ENCODE measurements at places on chromosomes 13 and 19.

DNA sequence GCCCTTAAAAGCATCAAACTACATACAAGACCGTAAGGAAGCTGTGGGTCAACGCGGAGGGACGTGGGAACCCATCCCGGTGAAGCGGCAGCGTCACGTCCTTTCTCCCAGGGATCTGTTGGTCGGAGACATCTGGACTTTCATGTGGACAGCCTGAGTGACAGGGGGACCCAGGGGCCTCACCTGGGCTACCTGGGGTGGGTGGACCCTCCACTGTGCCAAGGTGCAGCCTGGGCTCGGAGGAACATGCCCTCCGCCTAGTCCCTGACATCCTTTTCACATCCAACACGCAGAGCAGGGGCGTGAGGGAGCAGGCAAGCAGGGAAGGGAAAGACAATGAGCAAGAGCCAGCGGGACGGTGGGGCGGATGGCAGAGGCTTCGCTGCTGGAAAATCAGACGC, 13.8 kb upstream of the GARIN5A start:
- no peak for DNase-seq

GRCh38 chr13:49279112-49279511, 31.4 kb downstream of the CDADC1 start:
- no peak for DNase-seq

GRCh38 chr13:21435687-21436151, 23.4 kb downstream of the ZDHHC20 start:
- peak; percentile 29 for DNase-seq

GRCh38 chr19:31330761-31331160, 18.5 kb downstream of the TSHZ3 start:
- no peak for DNase-seq

DNA sequence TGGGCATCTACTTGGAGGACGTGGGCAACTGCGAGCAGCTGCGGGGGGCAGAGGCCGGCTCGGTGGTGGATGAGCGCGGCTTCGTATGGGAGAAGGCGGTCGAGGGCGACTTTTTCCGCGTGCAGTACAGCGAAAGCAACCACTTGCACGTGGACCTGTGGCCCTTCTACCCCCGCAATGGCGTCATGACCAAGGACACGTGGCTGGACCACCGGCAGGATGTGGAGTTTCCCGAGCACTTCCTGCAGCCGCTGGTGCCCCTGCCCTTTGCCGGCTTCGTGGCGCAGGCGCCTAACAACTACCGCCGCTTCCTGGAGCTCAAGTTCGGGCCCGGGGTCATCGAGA, 10.3 kb upstream of the STRN4 start:
- DNase-seq: no peak

- no peak for DNase-seq
These were observed 421.6 kb upstream of the KLF12 start for GRCh38 chr13:74555651-74556420.

DNA sequence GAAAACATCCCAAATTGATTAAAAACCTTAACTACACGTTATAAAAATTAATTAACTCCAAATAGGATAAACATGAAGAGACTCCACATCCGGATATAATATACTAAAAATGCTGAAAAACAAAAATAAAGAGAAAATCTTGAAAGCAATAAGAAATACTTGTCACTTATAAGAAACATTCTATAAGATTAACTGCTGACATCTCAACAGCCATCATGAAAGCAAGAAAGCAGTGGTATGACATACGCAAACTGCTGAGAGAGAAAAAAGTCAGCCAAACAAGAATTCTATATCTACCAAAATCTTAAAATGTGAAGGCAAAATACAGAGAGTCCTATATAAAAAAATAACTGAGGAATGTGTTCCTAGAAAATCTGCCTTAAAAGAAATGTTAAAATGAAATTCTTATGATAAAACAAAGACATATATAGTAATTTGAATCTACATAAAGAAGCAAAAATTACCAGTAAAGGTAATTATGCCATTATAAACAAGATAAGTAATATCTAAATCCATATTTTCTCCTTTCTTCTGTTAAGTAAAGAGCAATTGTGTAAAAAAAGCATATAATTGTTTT, 1851.1 kb downstream of the PCDH9 start:
- DNase-seq: no peak

GRCh38 chr13:105848494-105848893, 687.0 kb downstream of the EFNB2 start:
- no peak for DNase-seq

DNA sequence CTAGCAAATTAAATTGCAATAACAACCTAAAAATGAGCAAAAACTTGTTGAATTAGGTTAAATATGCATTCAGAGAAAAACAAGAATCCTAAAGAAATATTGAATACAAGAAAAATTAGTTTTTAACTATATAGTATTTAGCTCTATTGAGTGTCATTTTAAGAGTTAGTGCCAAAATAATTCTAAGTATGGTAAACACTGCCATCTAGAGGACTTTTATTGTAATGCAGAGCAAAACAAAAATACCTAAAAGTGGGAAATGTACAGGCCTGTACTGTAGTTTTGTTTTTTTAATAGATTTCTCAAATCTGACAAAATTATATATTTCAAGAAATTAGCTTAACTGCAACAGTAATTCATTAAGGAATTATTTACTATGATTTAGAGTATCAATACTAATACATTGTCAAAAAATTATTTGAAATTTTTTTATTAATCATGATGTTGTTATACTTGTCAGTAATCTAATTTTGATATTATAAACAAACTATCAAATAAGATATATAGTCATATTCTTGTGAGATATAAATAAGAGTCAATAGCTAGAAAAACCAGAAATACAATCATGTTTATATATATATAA, 8.2 kb upstream of the PCDH9 start:
- DNase-seq: peak; percentile 67

- DNase-seq: no peak
These were observed 36.4 kb downstream of the PSG11 start for GRCh38 chr19:42989851-42990250.

DNA sequence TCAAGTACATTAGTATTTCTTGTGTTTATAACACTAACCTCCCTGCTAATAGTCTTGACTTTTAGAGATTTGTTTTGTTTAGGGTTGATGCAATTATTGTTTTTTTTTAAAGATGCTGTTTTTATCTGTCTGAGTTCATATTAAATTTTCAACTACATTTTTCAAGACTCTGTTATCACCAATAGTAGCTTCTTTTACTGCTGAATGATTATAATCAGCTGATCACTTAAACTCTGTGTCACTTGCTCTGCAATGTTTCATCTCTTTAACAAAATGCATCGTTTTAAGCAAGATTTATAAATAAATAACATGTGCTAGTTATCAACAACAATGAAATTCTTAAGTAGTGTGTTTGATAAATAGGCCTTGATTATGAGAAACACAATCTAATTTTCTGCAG, 920.9 kb upstream of the PCDH20 start:
- no peak for DNase-seq

- no peak for DNase-seq
These were observed 2.7 kb downstream of the CARM1 start for GRCh38 chr19:10874024-10874423.

DNA sequence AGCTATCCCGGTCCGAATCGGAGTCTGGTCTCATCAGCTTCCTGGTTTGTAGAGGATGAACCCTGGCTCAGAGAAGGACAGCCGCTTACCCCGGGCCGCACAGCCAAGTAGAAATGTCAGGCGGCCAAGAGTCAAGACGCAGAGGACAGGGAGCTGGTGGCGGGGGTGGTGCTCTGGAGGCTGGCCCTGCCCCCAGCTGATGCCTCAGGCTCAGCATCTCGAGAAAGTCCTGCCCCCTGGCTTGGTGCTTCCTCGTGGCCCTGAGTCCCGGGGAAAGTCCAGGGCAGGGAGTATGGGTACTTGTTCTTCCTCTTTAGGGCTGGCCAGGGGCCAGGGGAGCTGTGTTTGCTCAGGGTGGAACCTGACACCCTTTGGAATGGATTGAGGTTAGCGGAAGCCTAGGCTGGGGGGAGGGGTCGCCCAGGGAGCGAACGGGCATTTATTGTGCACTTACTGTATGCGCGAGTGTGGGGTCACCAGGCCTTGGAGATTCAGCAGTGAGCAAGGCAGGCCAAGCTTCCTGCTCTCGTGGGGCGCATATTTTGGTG, 2.2 kb downstream of the TJP3 start:
- peak; percentile 66 for DNase-seq

- no peak for DNase-seq
These were observed 11.4 kb upstream of the PEPD start for GRCh38 chr19:33532859-33533460.

- DNase-seq: peak; percentile 85
These were observed 8.0 kb upstream of the POU2F2 start for GRCh38 chr19:42140125-42140754.

- peak; percentile 59 for DNase-seq
These were observed 12.7 kb downstream of the EHD2 start for GRCh38 chr19:47725759-47726401.

DNA sequence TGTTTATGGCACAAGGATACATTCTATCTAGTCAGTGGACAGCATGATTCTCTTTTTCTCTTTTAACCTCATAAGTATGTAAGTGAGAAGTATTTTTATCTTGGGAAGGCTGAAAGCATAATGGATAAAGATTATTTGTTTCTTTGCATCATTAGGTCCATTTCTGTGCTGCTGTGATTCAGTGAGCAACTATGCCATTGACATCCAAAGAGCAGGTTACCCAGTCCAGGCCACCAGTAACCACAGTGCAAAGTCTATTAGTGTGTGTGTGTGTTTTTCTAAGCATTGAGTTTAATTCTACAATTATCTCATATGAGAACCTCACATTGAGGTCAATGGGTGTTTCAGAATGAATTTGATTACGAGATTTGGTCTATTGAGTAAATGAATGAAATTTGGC, 158.8 kb upstream of the DACH1 start:
- DNase-seq: no peak

DNA sequence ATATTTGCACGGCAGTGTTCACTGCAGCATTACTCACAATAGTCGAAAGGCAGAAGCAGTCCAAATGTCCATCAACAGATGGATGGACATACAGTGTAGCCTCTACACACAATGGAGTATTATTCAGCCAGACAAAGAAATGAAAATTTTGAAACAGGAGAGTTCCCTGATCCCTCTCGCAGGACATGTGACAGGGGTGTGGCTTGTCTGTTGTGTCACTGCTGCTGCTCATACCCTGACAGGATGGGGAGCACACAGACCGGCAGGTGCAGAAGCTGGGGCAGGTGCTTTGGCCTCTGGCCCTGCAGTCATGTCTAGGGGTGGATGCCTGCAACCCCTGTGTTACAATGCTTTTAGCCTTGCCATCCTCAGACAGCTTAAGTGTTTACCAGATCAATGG, 204.3 kb downstream of the EFNB2 start:
- no peak for DNase-seq

DNA sequence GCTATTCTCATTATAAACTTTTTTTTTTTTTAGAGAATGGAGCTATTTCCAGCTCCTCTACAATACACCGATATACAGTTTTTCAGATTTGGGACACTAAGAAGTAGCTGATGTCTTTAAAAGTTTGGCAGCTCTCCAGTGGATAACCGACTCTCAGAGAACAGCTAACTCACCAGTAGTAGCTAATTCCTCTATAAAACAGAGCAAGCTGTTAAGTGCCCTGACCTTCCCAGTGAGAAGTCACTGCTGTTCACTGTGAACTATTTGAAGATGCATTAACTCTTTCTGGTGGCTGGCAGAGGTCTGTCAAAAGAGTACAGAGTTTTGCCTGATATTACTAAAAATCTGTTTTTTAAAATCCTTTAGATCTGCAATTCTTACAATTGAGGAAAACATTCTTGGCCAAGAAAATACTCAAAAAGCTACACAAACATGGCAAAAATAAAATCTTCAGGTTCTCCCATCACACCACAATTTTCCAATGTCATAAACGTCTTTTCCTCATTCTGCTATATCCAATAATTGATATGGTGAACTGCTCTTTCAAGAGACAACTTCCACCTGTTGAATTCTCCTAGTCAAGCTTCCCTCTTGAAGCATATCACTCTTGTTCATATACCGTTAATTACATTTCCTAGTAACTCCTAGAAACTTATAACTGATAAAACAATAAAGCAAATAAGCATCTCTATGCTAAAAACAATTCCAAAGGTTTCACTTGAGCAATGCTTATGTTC, 44.2 kb downstream of the TBC1D4 start:
- DNase-seq: peak; percentile 46

DNA sequence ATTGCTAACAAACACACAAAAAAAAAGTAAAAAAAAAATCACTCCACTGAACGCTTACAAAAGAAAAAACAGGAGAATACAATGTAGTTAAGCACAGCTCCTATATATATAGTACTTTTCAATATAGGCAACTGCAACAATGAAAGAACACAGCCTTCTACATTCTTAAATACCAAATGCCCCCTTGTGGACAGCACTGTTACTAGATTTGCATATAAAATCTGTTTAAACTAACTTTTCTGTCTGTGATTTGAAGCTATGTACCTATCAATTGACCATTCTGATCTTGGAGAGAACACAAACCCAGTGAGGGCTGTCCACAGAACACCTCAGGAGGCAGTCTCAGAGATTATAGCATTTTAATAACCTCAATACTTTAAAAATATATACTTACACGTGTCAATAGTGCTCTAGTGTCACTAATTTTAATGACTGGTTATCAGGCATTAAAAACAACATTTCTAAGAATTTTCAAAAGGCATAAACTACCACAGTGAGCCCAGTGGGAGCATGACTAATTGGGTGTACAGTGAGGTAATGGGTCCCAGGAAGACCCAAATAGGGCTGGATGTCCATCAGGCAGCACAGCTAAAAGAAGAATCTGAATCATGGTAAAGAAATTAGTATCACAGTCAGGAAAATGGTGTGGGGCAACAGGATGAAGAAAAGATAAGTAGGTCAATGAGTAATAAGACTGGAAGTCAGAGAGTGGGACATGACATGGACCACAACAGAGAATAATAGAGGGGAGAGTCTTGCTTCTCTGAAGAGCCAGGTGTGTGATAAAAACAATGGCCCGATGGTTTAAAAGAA, 22.2 kb downstream of the CCDC169 start:
- DNase-seq: peak; percentile 78

DNA sequence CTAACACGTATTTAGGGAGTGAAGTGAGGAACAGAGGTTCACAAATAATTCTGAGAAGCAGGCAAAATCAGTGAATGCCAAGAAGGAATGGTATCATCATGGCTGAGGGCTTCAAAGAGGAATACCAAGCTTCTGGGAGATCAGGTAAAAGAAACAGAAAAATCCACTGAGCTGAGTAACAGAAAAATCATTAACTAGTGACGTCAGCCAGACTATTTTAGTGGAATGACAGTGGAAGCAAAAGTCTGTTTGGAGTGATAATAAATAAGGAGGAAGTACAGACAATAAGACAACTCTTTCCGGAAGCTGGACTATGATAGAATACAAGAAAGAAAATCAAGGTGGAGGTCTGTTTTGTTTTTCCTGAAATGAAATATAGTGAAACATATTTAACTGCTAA, 83.5 kb downstream of the SACS start:
- DNase-seq: no peak
